ENCODE measurements at places on chromosomes 11 and 22.

DNA sequence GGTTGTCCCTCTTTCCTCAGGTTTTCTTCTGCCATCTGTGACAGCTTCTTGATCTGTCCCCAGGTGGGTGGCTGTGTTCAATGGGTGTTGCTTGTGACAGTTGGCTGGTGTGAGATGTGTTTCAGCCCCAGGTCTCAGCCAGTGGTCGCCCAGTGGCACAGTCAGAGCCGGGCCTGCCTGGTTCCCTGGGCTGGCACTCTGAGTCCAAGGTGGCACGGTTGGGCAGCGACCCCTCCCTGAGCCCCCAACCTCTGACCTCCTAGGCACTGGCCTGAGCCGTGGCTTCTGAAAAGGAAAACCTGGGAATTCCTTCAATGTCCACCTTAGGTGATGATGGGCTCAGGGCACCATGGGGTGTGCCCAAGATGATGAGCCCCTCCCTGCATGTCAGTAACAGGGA lies 14.0 kb upstream of the PRODH start:
- no peak for DNase-seq

- no peak for DNase-seq
Observed at GRCh38 chr22:46369716-46370583, 34.4 kb downstream of the TRMU start.

DNA sequence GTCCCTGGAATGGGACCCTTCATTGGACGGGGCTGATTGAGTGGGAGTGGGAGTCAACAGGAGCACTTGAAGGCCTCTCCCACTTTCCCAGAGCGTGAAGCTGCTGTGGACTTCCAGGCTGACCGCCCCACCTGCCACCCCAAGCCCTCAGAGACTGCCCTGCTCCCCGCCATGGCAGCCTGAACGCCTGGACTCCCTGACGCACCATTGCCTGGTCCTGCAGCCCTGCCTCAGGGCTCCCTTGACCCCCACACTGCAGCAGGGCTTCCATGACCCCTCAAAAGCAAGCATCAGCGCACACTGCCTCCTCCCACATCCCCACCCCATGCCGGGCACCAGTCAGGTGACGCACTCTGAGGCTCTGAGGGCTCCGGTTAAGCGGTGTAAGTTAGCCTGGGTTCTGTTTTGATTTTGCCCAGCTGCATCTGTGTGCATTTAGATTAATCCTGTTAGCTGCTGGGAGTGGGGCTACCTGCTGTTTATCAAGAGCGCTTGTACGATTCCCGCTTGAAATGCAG lies 39.4 kb downstream of the TRIM29 start:
- no peak for DNase-seq

DNA sequence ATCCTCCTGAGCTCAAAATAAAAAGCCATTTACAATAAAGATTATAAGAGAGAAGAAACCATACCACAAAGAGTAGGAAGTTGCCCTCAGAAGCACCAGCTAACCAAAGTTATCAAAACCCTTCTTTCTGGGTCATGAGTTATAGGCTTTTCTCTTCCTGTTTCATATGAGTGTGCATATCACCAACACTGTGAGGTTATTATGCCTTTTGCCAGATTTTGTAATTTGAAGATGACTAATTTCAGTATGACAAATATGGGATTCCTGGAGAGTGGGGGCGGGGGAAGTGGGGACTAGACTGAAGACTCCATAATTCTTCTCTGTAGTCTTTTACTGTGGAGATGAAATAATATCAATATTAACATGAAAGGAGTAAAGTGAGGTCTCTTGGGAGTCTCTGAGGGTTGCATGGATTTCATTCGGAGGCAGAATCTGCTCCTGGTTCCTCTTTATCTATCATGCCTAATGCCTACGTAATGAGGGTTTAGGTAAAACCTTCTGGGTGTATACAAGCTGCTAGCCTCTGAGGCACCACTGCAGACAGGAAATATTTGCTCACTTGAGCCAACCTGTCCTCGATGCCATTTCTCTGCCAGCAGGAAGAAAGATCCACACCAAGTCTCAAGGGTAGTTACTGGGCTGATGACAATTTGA lies 2.1 kb downstream of the LPXN start:
- peak; percentile 19 for DNase-seq

- DNase-seq = no peak
Observed at GRCh38 chr11:126061707-126062678, 673 bp downstream of the CDON start.

DNA sequence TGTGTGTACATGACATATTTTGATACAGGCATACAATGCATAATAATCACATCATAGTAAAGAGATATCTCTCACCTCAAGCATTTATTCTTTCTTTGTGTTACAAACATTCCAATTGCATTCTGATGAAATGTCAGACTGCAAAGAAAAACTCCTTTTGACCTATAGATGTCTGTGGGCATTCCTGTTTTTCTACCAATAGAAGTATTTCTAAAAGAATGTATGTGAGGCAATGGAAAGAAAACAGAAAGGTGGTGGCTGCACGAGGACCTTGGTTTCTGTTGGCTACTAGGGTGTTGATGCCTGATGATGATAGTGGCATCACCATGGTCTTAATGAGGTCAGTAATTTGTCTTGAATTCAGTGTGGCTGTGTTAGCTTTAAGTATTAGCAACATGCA lies 137.0 kb upstream of the ANO3 start:
- DNase-seq = no peak

DNA sequence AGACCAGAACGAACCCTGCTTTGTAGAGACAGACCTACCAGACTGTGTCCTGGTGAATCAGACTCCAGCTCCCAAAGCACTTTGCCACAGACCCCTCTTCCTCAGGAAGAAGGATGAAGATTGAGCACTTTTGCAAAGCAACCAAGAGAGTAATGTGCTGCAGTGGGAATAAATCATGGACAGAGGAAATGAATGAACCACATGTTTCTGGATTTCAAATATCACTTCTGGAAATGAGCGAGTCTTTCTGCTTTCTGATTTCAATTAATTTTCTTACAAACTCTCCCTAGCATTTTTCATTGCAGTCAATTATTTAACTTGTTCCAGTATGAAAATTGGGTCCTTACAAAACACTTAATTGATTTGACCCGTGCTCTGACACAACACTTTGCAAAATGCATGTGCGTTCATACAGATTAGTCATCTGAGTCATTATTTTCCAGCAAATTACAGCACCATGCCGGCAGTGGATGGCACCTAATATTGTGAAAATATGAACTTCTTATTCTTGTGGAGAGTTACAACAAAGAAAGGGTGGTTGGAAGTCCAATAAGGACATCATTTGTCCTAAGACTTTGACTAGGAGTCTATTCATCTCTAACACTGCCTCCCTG lies 315.9 kb upstream of the CCDC90B start:
- no peak for DNase-seq

DNA sequence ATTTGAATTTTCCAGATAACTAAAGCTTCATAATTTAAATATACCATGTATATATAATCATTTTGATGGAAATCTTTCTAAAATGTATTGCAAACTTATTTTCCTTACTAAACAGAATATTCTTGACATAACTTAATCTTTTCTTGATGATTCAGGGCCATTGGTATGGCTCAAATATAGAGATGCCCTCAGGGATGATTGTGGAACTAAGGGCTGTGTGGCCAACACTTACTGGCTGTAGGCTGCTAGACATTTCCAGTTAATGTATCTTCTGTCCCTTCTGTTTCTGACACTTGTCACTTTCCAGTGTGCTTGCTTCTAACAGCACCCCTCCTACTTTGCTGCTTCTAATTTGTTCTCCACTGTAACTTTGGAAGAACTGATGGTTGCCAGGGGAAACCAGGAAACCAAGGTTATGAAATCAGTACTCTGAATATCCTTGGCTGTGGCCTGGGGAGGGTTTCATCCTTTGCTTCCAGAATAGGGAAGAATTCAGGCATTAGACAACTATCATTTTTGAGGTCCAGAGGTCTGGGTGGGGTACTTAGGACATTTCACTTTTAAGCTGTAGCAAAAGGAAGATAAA lies 697.2 kb downstream of the ETS1 start:
- DNase-seq = no peak

- no peak for DNase-seq
Observed at GRCh38 chr22:24806663-24807001, 621 bp downstream of the SGSM1 start.

All from stimulated activated CD8-positive, alpha-beta memory T cell treated with anti-CD3 and anti-CD28 coated beads, Interleukin-7, amount 100 ng/mL, for 1 hour (primary cell).